Activated naive CD4-positive, alpha-beta T cell treated with Interleukin-2 at 50 U/mL for 16 hours (primary cell): ENCODE measurements at places on chromosomes 5 and 9.

DNA sequence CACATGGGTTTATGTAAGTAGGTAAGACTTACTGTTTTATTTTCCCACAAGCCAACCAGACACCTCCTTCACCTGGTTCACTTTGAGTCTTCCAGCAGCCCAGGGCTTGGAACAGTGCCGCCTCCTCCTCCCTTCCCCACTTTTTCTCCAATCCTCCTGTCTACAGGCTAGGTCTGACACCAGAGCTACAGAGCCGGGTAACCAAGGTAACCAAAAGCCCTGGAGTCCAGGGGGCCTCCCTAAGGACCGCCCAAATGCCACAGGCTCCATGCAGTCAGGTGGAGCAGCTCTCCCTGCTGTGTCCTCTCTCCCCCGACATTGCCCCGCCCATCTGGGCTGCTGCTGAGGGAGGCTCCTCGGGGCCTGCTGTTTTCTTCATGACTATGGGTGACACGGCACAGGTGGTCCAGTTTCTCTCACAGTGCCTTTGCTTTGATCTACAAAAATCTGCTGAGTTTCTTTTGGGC lies 138.0 kb upstream of the EFNA5 start:
- DNase-seq: no peak

DNA sequence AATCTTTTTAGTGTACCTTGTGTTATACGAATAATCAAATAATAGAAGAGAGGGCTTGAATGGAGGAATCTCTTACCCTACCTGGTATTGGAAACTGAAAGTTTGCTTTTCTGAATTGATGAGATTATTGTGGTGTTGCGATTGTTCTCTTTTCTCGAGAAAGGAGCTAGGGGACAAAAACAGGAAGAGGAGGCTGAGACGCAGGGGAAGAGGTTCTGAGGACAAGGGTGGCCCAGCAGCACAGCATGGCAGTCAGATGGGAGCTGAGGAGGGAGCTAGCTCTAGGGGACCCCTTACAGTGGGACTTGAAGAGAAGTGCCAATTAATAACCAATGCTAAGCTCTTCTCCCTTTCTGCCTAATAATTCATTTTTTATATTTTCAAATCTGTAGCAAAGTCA lies 183.3 kb upstream of the DMAC1 start:
- no peak for DNase-seq

GRCh38 chr9:81423589-81424326 lies 265.6 kb downstream of the TLE1 start:
- DNase-seq: no peak

GRCh38 chr5:157997991-157998504 lies 139.1 kb upstream of the CLINT1 start:
- no peak for DNase-seq

GRCh38 chr5:2352101-2352861 lies 399.2 kb downstream of the IRX2 start:
- DNase-seq: no peak
